ENCODE measurements at places on chromosomes 3 and 15. TPM values are rescaled to one million over a fixed set of nuclear protein-coding genes. Genes with fewer than 3 reads are reported as not detected.

DNA sequence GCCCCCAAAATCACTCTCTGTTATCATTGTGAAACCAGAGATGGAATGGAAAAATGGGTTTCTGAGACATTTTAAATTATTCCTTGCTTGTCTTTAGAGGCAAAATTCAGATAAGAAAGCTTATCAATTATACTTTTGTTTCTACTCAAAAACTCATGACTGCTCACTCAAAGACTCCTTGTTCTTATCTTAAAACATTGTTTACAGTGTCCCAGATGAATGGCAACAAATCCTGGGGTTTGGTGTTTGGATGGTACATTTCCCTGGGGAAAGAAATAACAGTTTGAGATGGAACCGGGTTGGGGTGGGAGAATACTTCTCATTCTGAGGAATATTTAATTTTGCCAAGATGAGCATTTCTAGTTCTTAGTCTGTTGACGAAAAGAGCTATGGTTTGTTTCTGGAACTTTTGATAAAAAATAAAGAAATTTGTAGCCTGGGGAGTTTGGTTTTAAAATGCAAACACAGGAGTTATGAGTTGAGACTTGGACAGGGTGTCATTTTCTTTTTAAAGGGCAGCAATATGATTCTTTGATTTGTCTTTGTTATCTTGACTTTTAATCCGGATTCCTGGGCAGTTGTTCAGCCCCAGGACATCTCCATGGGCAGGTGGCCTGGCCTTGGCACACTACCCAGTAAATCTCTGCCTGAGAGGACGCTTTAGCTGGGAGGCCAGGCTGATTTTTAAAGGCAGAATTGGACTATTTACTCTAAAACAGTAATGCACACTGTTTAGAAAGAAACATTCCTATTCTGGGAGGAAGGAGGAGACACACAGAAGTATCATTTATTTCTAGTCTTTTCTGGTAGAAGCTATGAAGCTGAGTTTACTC lies 32.4 kb downstream of the BTD start:
- no peak for DNase-seq

GRCh38 chr3:196810963-196811581 lies 56.6 kb upstream of the SENP5 start:
- DNase-seq: no peak

Gene GPR27
- total RNA-seq: 1.2 TPM

GRCh38 chr15:44719293-44719999 lies 8.1 kb downstream of the B2M start:
- no peak for DNase-seq

Gene VPS39
- total RNA-seq: 15.9 TPM

GRCh38 chr3:80263260-80263659 lies 495.5 kb upstream of the ROBO1 start:
- DNase-seq: no peak

All from epithelial cell of proximal tubule (primary cell).